ENCODE measurements at places on chromosomes 4 and X. TPM values are rescaled to one million over a fixed set of nuclear protein-coding genes. Genes with fewer than 3 reads are reported as not detected.
A peak's percentile ranks its signal among the peaks of the same experiment; 100 is the strongest.

- peaks cover 9% of the 10 kb centered on the region for H3K4me1 ChIP-seq
- H3K36me3 ChIP-seq, result peaks cover 32% of the 10 kb centered on the region
- H3K27me3 ChIP-seq, result no peaks in the 10 kb centered on the region
- H3K27ac ChIP-seq, result no peak overlapping the region
- DNase-seq, result no peak
Measured at GRCh38 chr4:3176367-3177229, 72.4 kb upstream of the MSANTD1 start.

DNA sequence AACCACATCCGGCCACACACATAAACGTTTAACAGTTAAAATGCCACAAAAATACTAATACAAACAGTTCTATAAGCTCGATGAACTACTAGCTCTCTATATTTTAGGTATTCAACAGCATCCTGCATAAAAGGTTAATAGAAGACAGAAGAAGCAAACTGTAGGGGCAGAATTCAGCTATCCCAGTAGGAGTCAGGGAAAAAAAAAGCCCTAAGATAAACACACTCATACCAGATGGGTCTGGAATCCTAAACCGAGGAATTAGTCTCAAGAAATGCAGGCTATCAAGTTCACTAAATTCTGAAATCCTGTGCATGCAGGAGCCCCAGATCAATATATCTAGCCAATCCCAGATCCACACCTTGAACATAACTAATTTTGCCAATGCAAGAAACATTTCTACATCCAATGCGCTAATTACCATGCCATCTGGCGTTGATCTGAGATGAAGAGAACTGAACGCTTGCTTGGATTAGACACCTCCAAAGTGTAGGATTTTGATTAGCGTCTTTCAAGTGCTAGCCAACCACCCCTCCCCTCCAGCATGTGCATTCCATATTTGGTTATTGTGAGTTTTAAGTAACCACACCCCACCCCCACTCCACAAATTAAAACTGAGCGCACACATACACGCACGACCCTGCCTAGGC lies 512.2 kb upstream of the INTU start:
- H3K36me3 ChIP-seq, result no peaks in the 10 kb centered on the region
- H3K4me3 ChIP-seq, result no peak overlapping the region
- H3K27me3 ChIP-seq, result no peaks in the 10 kb centered on the region
- H3K4me1 ChIP-seq, result no peaks in the 10 kb centered on the region

DNA sequence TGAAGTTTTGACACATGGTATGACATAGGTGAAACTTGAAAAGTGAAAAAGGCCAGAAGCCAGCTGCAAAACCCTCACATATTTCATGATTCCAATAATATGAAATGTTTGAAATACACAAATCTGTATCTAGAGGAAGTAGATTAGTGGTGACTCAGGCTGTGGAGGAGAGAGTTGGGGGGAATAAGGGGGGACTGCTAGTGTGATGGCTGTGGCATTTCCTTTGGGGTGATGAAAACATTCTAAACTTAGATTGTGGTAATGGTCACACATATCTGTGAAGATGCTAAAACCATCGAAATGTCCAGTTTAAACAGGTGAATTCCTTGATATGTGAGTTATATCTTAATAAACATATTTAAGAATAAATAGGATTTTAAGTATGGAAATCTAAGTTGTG lies 343.5 kb upstream of the SFRP2 start:
- no peak overlapping the region for H3K27ac ChIP-seq
- no peaks in the 10 kb centered on the region for H3K36me3 ChIP-seq
- H3K4me1 ChIP-seq, result no peaks in the 10 kb centered on the region
- DNase-seq, result no peak
- no peak overlapping the region for H3K4me3 ChIP-seq

DNA sequence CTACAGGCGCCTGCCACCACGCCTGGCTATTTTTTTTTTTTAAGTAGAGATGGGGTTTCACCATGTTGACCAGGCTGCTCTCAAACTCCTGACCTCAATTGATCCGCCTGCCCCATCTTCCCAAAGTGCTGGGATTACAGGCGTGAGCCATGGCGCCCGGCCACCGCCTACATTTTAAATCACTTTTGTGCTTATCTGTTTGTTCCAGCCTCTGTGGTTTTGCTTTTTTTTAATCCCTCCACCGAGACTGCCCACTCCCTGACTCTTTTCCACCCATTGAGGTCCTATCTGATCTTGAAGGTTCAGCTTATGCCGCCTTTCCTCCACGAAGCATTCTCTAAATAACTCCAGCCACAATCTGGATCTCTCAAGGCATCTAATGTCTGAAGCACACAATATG lies 73.5 kb downstream of the CHRDL1 start:
- no peak overlapping the region for H3K4me3 ChIP-seq
- no peaks in the 10 kb centered on the region for H3K36me3 ChIP-seq
- DNase-seq, result no peak
- H3K27ac ChIP-seq, result no peak overlapping the region
- peaks cover 22% of the 10 kb centered on the region for H3K27me3 ChIP-seq

DNA sequence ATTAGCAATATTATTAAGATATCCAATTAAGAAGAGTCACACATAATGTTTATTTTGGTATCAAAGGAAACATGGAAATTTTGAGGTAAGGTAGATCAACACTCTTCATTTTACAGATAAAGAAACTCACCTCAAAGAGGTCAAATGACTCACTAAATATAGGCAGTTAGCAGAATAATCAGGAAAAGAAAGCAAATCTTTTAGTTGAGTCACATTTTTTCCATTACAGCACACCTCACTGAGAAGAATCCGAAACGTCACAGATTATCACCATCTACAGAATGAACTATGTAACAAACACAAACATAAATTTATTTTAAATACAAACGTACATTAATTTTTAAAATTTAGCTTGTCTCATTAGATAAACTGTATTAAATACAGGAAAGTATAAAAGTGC lies 70.1 kb downstream of the TMEM47 start:
- no peaks in the 10 kb centered on the region for H3K4me1 ChIP-seq
- H3K4me3 ChIP-seq, result no peak overlapping the region
- no peaks in the 10 kb centered on the region for H3K27me3 ChIP-seq
- no peak for DNase-seq
- no peaks in the 10 kb centered on the region for H3K36me3 ChIP-seq

DNA sequence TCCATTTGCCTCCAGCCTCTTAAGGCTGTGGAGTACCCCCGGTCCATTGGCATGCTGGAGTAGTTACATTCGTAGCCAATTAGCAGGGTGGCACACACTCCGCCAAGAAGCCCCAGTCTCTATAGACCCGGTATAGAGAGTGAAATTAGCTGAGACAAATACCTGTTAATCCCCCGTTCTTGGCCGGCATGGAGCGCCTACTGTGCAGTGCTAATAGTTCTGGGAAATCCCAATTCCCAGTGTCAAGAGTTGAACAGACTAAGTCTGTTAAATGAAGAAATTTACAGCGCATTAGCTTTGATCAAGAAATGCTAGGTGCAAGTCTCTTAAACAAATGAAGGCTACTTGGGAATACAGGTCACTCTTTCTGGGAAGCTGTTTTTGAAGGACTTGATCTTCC lies 127.8 kb upstream of the ARX start:
- peaks cover 3% of the 10 kb centered on the region for H3K27me3 ChIP-seq
- DNase-seq, result no peak
- no peak overlapping the region for H3K27ac ChIP-seq
- no peaks in the 10 kb centered on the region for H3K4me1 ChIP-seq
- H3K36me3 ChIP-seq, result no peaks in the 10 kb centered on the region

DNA sequence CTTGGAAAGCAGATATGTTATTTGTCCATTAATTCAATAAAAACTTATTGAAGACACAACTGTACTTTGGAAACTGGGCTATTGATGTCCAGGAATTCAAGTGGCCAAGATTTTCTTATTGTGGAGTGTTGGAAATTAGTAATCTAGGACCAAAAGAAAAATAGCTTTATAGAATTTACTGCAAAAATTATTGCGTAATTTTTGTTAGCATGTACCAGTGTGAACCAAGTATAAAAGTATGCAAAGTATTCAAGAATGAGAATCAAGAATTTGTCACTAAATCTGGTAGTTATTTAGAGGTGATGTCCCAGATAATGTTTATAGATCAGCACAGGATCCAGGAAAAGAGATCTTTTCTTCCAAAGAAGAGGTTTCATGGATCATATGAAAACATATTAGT lies 468.9 kb upstream of the CTSO start:
- no peak overlapping the region for H3K4me3 ChIP-seq
- no peaks in the 10 kb centered on the region for H3K27me3 ChIP-seq
- no peak for DNase-seq
- H3K36me3 ChIP-seq, result no peaks in the 10 kb centered on the region
- no peak overlapping the region for H3K27ac ChIP-seq
- no peaks in the 10 kb centered on the region for H3K4me1 ChIP-seq

DNA sequence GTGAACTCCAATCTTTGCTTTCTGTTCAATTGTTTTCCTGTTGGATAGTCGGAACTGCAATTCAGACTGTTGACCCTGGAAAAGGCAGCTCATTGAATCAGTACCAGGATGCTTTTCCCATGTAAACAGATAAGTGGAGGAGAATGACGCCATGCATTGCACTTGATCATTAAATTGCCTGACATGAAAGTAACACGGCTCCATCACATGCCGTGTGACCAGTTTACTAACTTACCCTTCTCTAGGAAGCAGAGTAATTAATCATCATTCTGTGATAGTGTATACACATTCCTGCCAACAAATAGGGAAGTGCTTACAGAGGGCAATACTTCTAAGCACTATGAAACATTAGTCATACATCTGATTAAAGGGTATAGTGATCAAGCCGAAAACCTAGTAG lies 101.4 kb downstream of the PPARGC1A start:
- DNase-seq, result no peak
- H3K27ac ChIP-seq, result peak overlapping the region; percentile 79
- no peaks in the 10 kb centered on the region for H3K36me3 ChIP-seq
- no peaks in the 10 kb centered on the region for H3K27me3 ChIP-seq

DNA sequence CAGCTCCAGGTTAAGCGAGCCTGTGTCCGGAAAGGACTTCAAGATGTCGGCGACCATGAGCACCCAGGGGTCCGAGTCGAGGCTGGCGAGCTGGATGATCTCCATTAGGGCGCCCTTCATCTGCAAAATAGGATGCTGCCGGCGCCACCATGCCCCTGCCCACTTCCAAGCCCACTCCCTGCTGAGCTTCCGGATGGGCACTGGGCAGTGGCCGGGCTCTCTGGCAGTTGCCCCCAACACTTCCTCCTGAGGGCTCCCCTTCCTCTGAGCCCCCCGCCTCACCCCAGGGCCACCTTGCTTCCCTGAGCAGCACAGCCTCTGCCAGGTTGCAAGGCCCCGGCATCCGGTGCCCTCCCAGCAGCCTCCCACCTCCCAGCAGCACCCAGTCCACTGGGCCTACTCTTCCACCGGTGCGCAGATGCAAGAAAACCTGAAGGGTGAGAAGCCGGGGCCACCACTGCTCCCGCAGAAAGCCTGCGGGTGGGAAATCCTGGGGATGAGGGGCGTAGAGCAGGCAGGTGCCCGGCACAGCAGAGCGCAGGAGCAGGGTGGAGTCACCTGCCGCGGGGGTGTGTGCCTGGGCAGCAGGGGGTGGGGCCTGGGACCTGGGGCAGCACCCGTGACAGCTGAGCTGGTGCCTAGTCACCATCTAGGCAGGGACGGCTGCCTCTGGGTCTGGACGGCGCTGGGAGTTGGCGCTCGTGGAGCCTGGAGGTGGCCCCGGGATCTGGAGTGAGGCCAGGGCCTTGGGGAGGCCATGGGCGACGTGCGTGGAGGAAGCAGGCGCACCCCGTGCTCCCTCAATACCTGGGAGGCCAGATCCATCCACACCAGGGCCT lies 17.0 kb downstream of the NELFA start:
- H3K4me1 ChIP-seq, result no peaks in the 10 kb centered on the region
- no peak overlapping the region for H3K27ac ChIP-seq
- H3K36me3 ChIP-seq, result peaks cover 16% of the 10 kb centered on the region

- no peak for DNase-seq
- no peaks in the 10 kb centered on the region for H3K27me3 ChIP-seq
- H3K36me3 ChIP-seq, result no peaks in the 10 kb centered on the region
- no peaks in the 10 kb centered on the region for H3K4me1 ChIP-seq
Measured at GRCh38 chr4:146222313-146222712, 8.0 kb downstream of the REELD1 start.

DNA sequence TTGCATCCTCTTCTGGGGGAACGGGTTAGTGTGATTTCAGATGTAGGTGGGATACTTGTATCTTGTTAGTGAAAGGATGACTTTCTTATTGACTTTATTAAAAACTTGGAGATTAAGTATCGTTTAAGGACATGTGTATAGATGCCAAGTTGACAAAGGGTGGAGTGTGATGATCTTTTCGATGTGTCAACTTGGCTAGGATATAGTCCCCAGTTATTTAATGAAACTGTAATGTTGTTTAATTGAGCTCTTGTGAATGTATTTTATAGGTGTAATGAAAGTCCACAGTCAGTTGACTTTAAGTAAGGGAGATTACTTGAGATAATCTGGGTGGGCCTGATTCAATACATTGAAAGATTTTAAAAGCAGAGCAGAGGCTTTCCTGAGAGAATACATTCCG lies 127.0 kb downstream of the AASDH start:
- H3K27ac ChIP-seq, result no peak overlapping the region
- no peak overlapping the region for H3K4me3 ChIP-seq
- H3K4me1 ChIP-seq, result peaks cover 1% of the 10 kb centered on the region
- DNase-seq, result no peak

DNA sequence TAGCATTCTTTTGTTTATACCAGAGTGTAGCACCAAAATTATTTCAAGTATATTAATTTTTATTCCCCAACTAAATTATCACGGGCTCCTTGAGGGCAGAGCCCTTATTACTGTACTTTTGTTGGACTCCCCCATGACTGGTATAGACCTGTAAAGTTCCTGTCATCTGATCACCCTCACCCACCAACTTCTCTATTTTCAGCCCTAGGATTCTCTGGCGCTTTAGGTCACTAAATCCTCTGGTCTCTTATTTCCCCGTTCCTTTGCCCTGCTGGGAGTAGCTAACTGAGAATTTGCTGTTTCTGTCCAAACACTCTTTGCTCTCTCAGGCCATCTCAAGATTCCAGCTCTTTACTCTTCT lies 3.2 kb upstream of the XKRX start:
- H3K36me3 ChIP-seq, result no peaks in the 10 kb centered on the region
- DNase-seq, result no peak
- no peak overlapping the region for H3K27ac ChIP-seq
- H3K27me3 ChIP-seq, result no peaks in the 10 kb centered on the region
- H3K4me3 ChIP-seq, result no peak overlapping the region
- H3K4me1 ChIP-seq, result no peaks in the 10 kb centered on the region

DNA sequence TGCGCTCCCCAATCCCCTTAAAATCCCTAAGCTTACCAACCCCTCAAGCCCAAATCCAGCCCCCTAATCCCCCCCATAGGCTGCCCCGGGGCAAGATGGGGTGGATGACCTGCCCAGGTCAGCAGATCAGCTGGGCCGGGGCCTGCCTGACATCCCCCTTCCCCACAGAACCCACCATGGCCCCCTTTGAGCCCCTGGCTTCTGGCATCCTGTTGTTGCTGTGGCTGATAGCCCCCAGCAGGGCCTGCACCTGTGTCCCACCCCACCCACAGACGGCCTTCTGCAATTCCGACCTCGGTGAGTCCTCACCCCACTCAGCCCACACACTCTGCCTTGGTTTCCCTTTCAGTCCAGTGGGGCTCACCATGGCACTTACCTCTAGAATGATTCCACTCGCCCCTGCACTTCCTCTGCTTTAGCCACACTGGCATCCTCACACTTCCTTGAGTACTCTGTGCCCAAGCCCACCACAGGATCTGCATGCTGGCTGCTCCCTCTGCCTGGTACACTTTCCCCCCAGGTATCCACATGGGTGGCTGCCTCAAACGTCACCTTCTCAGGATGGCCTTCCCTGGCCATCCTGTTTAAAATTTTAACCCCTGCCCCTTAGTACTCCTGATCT lies 1.1 kb downstream of the TIMP1 start:
- H3K27ac ChIP-seq, result peak overlapping the region; percentile 49
- peak overlapping the region; percentile 16 for H3K4me3 ChIP-seq
- H3K27me3 ChIP-seq, result no peaks in the 10 kb centered on the region
- peaks cover 4% of the 10 kb centered on the region for H3K36me3 ChIP-seq
- H3K4me1 ChIP-seq, result peaks cover 14% of the 10 kb centered on the region

The SOX3 gene
- not detected for total RNA-seq

The NSG1 gene
- total RNA-seq, result 22.4 TPM

The GATB gene
- 14.3 TPM for total RNA-seq

The HTR2C gene
- 0.23 TPM for total RNA-seq

The FAM13A gene
- total RNA-seq, result 47.5 TPM

The L1CAM gene
- total RNA-seq, result 0.74 TPM

All from lung (tissue), 17 donors.